ENCODE measurements at places on chromosomes 4 and X. TPM values are rescaled to one million over a fixed set of nuclear protein-coding genes. Genes with fewer than 3 reads are reported as not detected.

DNA sequence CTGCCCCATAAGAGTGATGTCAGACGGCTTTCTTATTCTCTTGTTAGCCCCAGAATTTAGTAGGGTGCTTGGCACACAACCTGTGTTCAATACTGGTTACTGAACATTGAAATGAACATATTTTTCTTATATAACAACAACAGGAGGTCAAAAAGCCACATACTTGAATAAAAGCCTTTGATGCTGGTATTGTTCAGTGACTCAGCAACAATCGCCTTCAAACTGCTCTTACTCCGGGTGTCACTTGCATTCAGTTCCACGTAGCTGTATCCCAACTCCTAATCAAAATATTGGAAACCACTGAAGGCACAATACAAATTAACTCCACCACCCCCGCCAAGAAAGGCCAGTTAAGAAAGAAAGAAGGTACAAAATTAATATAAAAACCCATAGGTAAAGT is 61.5 kb downstream of the RFC1 start:
- peaks cover 40% of the 10 kb centered on the region for H3K36me3 ChIP-seq
- no peak for DNase-seq
- H3K27me3 ChIP-seq, result no peaks in the 10 kb centered on the region
- no peak overlapping the region for H3K27ac ChIP-seq
- H3K4me1 ChIP-seq, result no peaks in the 10 kb centered on the region
- no peak overlapping the region for H3K4me3 ChIP-seq

UGT2A1 gene
- not detected for polyA plus RNA-seq

DNA sequence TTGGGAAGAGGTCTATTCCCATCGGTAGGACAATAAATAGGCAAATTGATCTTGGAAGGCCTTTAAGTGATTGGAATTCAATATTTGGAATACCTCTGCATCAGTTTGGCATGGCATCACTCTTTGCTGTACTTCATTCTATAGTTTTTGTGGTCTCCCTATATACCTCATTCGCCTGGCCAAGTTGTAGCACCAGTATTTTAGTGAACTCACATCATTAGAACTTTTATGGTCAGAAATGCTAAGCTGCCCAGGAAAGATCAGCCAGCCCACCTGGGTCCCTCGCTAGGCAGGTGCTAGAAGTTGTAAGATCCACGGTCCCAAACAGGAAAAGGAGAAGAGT is 40.3 kb downstream of the ZCCHC13 start:
- H3K36me3 ChIP-seq, result no peaks in the 10 kb centered on the region
- H3K27ac ChIP-seq, result no peak overlapping the region
- no peak overlapping the region for H3K4me3 ChIP-seq
- no peaks in the 10 kb centered on the region for H3K27me3 ChIP-seq
- peaks cover 15% of the 10 kb centered on the region for H3K4me1 ChIP-seq

GRCh38 chr4:5609306-5610007 is 98.9 kb downstream of the EVC2 start:
- no peak overlapping the region for H3K4me3 ChIP-seq
- no peak for DNase-seq
- peaks cover 5% of the 10 kb centered on the region for H3K4me1 ChIP-seq
- no peaks in the 10 kb centered on the region for H3K27me3 ChIP-seq

GRCh38 chrX:140766024-140766611 is 56.6 kb downstream of the LINC00632 start:
- DNase-seq, result peak; percentile 60
- no peak overlapping the region for H3K27ac ChIP-seq
- H3K4me3 ChIP-seq, result peak overlapping the region; percentile 71
- H3K27me3 ChIP-seq, result peaks cover 11% of the 10 kb centered on the region
- H3K36me3 ChIP-seq, result no peaks in the 10 kb centered on the region
- peaks cover 18% of the 10 kb centered on the region for H3K4me1 ChIP-seq

SMC1A gene
- 59.0 TPM for polyA plus RNA-seq

- no peak for DNase-seq
- H3K27ac ChIP-seq, result no peak overlapping the region
- H3K4me1 ChIP-seq, result no peaks in the 10 kb centered on the region
Measured at GRCh38 chrX:20463296-20464075, 196.8 kb upstream of the RPS6KA3 start.

GRCh38 chrX:44871931-44872820 is 812 bp upstream of the KDM6A start:
- DNase-seq, result peak; percentile 41
- H3K4me3 ChIP-seq, result peak overlapping the region; percentile 70
- H3K36me3 ChIP-seq, result no peaks in the 10 kb centered on the region
- H3K4me1 ChIP-seq, result peaks cover 9% of the 10 kb centered on the region
- no peaks in the 10 kb centered on the region for H3K27me3 ChIP-seq

GRCh38 chr4:57655342-57655741 is 545.2 kb upstream of the IGFBP7 start:
- no peak overlapping the region for H3K27ac ChIP-seq
- H3K27me3 ChIP-seq, result no peaks in the 10 kb centered on the region
- H3K36me3 ChIP-seq, result no peaks in the 10 kb centered on the region
- DNase-seq, result no peak

DNA sequence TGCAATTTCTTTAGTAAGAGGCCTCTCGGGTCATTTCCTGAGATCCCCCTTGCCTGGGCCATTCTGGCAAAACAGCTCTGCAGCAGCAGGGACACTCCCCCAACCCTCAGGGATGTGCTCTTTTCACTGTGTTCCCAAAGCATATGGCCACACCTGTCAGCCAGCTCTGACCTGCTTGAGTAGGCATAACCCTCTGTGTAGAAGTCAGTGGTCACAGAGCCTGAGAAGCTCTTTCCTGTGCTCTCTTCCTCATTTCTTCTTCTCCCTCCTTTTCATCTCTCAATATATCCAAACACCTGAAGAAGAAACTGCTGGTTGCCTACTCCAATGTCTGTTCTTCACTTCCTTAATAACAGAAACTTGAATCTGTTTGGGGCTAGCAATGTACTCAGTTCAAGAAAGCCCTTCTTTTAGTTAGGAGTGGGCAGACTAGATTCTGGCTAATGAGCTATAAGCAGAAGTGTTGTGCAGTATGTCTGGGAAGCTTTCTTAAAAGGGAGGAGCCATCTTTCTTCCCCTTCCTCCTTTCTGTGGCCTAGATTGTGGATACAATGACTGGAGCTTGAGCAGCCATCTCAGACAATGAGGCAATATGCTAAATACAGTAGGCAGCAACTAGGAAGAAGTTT is 73.3 kb downstream of the PRPS1 start:
- DNase-seq, result no peak
- no peaks in the 10 kb centered on the region for H3K36me3 ChIP-seq
- H3K27ac ChIP-seq, result no peak overlapping the region
- no peaks in the 10 kb centered on the region for H3K4me1 ChIP-seq
- no peak overlapping the region for H3K4me3 ChIP-seq

BEND4 gene
- 13.5 TPM for polyA plus RNA-seq

- peaks cover 5% of the 10 kb centered on the region for H3K4me1 ChIP-seq
- no peak overlapping the region for H3K27ac ChIP-seq
- DNase-seq, result no peak
- H3K36me3 ChIP-seq, result no peaks in the 10 kb centered on the region
Measured at GRCh38 chr4:71189471-71189870, 149.3 kb upstream of the SLC4A4 start.

HMGN5 gene
- 155 TPM for polyA plus RNA-seq

DNA sequence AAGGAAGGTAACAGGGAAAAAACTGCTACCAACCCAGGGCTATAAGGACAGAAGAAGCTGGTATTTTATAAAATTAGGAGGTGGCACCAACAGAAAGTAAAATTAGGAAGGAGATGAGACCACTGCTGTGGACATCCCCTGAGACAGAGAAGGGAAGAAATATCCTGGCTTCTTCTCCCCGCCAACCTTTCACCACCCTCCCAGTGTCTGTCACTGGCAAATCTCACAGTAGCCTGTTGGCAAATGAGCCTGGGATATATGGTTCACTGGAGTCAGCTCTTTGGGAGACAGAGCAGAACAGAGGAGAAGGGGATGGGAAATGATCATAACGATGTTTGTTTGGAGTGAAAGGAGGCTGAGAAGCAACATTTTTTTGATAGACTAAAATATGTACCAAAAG is 190.9 kb upstream of the PACRGL start:
- no peak for DNase-seq
- H3K4me1 ChIP-seq, result no peaks in the 10 kb centered on the region
- no peaks in the 10 kb centered on the region for H3K36me3 ChIP-seq

GRCh38 chrX:21374163-21374993 is at the start of gene CNKSR2:
TSS of gene CNKSR2 (plus strand) at chrX:21374418. CDS start at chrX:21374898, 480 bp downstream.
- peak; percentile 74 for DNase-seq
- H3K27ac ChIP-seq, result no peak within 1 kb of the TSS
- no peaks in the 10 kb centered on the region for H3K36me3 ChIP-seq
- H3K27me3 ChIP-seq, result peaks cover 10% of the 10 kb centered on the region
- peaks cover 14% of the 10 kb centered on the region for H3K4me1 ChIP-seq
- peak within 1 kb of the TSS; percentile 67 for H3K4me3 ChIP-seq

ODAM gene
- polyA plus RNA-seq, result not detected

GRCh38 chr4:122836941-122837340 is 10.3 kb downstream of the FGF2 start:
- H3K4me3 ChIP-seq, result no peak overlapping the region
- peaks cover 16% of the 10 kb centered on the region for H3K36me3 ChIP-seq
- peaks cover 69% of the 10 kb centered on the region for H3K4me1 ChIP-seq
- DNase-seq, result no peak
- H3K27ac ChIP-seq, result no peak overlapping the region

- peaks cover 37% of the 10 kb centered on the region for H3K4me1 ChIP-seq
- H3K27ac ChIP-seq, result no peak overlapping the region
- H3K36me3 ChIP-seq, result no peaks in the 10 kb centered on the region
- H3K4me3 ChIP-seq, result no peak overlapping the region
- H3K27me3 ChIP-seq, result no peaks in the 10 kb centered on the region
Measured at GRCh38 chr4:40481977-40482376, 146.8 kb downstream of the CHRNA9 start.

- H3K27me3 ChIP-seq, result no peaks in the 10 kb centered on the region
- H3K4me1 ChIP-seq, result no peaks in the 10 kb centered on the region
- no peaks in the 10 kb centered on the region for H3K36me3 ChIP-seq
- no peak overlapping the region for H3K4me3 ChIP-seq
Measured at GRCh38 chr4:122458625-122459024, 2.1 kb upstream of the IL2 start.

TCEANC gene
- polyA plus RNA-seq, result 1.2 TPM

PAGE2B gene
- not detected for polyA plus RNA-seq

GRCh38 chr4:133621628-133622027 is 472.5 kb downstream of the PCDH10 start:
- no peak overlapping the region for H3K27ac ChIP-seq
- no peaks in the 10 kb centered on the region for H3K36me3 ChIP-seq
- H3K4me3 ChIP-seq, result no peak overlapping the region

SRPX2 gene
- polyA plus RNA-seq, result not detected

GRCh38 chr4:23332313-23332712 is 557.5 kb downstream of the PPARGC1A start:
- H3K36me3 ChIP-seq, result no peaks in the 10 kb centered on the region
- H3K4me1 ChIP-seq, result peaks cover 16% of the 10 kb centered on the region
- no peaks in the 10 kb centered on the region for H3K27me3 ChIP-seq
- H3K27ac ChIP-seq, result no peak overlapping the region

GRCh38 chr4:79241846-79242245 is 84.0 kb downstream of the NAA11 start:
- H3K4me3 ChIP-seq, result no peak overlapping the region
- peak; percentile 53 for DNase-seq
- H3K4me1 ChIP-seq, result no peaks in the 10 kb centered on the region
- H3K27me3 ChIP-seq, result no peaks in the 10 kb centered on the region

GRCh38 chr4:3715855-3716630 is 50.1 kb upstream of the ADRA2C start:
- H3K27ac ChIP-seq, result no peak overlapping the region
- no peaks in the 10 kb centered on the region for H3K36me3 ChIP-seq
- no peaks in the 10 kb centered on the region for H3K27me3 ChIP-seq
- no peak overlapping the region for H3K4me3 ChIP-seq
- no peaks in the 10 kb centered on the region for H3K4me1 ChIP-seq

GRCh38 chrX:133365871-133366611 is 49.2 kb downstream of the GPC4 start:
- no peak overlapping the region for H3K4me3 ChIP-seq
- H3K4me1 ChIP-seq, result peaks cover 65% of the 10 kb centered on the region
- H3K27ac ChIP-seq, result no peak overlapping the region
- H3K27me3 ChIP-seq, result no peaks in the 10 kb centered on the region
- no peak for DNase-seq

DNA sequence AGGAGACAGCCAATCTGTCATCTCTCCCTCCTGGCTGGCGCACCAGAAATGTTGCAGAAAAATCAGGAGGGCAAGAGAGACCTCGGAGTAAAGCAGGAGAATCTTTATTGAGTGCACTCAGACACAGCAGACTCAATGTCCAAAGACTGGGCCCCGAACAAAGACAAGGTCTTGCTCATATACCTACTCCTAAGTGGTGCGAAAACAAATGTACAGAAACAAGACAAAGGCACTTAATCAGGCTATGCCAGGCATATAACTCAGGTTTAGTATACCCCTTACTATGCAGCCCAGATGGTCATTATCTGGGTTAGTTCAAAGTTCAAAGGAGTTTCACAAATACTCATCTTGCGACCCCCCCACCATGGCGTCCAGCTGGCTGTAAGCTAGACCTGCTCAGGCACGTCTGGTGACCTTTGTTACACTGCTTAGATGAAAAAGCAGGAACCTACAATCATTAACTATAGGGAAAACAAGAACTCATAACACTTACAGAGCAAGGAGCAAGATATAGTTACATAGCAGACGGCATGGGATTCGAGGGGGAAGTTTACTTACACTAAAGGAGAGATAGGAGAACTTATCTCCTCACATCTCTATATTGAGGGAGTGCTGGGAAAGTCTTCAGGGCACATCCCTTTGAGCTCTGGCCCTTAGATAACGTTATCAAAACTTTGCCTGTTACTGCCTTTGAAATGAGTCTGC is 27.5 kb downstream of the SULT1E1 start:
- no peaks in the 10 kb centered on the region for H3K27me3 ChIP-seq
- DNase-seq, result no peak
- no peak overlapping the region for H3K27ac ChIP-seq
- peaks cover 10% of the 10 kb centered on the region for H3K4me1 ChIP-seq

- no peaks in the 10 kb centered on the region for H3K27me3 ChIP-seq
- no peak overlapping the region for H3K27ac ChIP-seq
- no peak for DNase-seq
- H3K36me3 ChIP-seq, result no peaks in the 10 kb centered on the region
Measured at GRCh38 chr4:119118397-119118796, 17.2 kb upstream of the MYOZ2 start.

- no peak overlapping the region for H3K27ac ChIP-seq
- no peak overlapping the region for H3K4me3 ChIP-seq
- H3K4me1 ChIP-seq, result no peaks in the 10 kb centered on the region
- H3K36me3 ChIP-seq, result no peaks in the 10 kb centered on the region
- no peak for DNase-seq
Measured at GRCh38 chr4:36445480-36445879, 164.1 kb downstream of the DTHD1 start.

ELOVL6 gene
- polyA plus RNA-seq, result 74.5 TPM

DNA sequence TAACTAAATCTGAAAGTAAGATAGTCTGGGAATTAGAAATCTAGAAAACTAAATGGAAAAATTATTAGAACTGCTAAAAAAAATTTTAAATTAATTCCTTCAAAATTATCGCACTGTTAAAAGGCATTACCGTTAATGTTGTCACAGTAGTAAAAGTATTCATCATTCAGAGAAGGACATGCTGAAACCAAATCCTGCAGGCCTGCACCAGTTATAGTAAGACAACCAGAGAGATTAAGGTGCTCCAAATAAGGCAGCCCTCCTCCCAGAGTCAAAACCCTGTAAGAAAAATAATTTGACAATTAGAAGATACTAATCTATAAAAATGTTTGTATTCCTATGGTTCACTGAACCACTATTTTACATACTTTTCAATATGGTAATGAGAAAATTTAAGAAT is 43.0 kb downstream of the FBXL5 start:
- H3K36me3 ChIP-seq, result 0 out of 2 replicates have a peak, but pooled peaks cover under 1% of the 10 kb centered on the region
- DNase-seq, result no peak
- H3K4me3 ChIP-seq, result no peak overlapping the region
- no peaks in the 10 kb centered on the region for H3K27me3 ChIP-seq
- peaks cover 6% of the 10 kb centered on the region for H3K4me1 ChIP-seq

- peaks cover 29% of the 10 kb centered on the region for H3K27me3 ChIP-seq
- no peak overlapping the region for H3K4me3 ChIP-seq
- DNase-seq, result no peak
Measured at GRCh38 chr4:1177274-1178141, 5.1 kb upstream of the SPON2 start.
